ENCODE measurements at places on chromosomes 6 and 20.
A peak's percentile ranks its signal among the peaks of the same experiment; 100 is the strongest.

- no peak for DNase-seq
Measured at GRCh38 chr6:56816370-56816769, 138.5 kb upstream of the BEND6 start.

- no peak for DNase-seq
Measured at GRCh38 chr6:143038833-143039232, 21.9 kb upstream of the AIG1 start.

DNA sequence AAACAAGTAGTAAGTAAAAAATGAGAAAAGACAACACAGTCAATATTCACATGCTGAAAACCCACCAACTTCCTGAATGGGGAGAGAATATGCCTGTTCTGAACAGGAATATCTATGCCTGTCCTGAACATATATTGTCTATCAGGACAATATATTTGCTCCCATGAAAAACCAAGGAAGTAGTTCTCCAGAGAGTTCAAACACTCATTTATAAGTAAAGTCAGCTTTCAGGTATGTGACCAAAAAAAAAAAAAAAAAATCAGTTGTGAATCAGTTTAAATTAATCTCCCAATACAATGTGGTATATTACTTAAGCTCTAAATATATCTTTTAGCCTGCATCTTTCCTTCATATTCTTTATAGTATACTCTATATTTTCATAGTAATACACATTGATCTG, 119.5 kb downstream of the MYB start:
- DNase-seq, result no peak

DNA sequence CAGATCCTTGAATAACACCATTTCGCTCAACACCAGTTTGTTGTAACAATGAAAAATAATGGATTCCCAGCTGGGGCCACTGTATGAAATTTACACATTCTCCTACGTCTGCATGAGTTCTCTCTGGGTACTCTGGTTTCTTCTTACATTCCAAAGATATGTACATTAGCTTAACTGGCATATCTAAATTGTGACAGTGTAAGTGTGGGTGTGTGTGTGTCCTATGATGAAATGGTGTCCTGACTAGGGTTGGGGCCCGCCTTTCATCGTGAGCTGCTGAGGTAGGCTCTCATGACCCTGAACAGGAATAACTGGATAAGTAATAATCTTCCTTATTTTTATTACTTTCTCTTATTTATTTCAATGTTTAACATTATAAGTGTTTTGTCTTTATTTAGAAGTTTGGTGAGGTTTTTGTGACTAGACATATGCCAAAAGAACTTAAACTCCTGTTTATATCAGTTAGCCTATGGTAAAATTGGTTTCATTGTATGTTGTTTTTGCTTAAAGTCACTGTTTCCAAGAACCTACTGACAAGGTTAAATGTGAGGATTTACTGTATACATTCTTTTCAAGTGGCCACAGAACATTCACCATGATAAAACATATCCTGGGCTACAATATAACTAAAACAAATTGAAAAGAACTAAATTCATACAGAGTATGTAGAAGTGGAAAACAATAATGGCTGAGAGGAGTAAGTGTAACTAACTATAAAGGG, 42.4 kb downstream of the RBL1 start:
- no peak for DNase-seq

- peak; percentile 54 for DNase-seq
Measured at GRCh38 chr20:34215711-34216381, 25.4 kb upstream of the ASIP start.

- DNase-seq, result no peak
Measured at GRCh38 chr20:32887492-32887891, 28.8 kb downstream of the EFCAB8 start.

GRCh38 chr6:136859430-136859829, 37.0 kb downstream of the PEX7 start:
- no peak for DNase-seq

- DNase-seq, result no peak
Measured at GRCh38 chr6:38997128-38997761, 51.3 kb upstream of the GLP1R start.

GRCh38 chr6:24761193-24761835, 13.4 kb upstream of the GMNN start:
- DNase-seq, result no peak

DNA sequence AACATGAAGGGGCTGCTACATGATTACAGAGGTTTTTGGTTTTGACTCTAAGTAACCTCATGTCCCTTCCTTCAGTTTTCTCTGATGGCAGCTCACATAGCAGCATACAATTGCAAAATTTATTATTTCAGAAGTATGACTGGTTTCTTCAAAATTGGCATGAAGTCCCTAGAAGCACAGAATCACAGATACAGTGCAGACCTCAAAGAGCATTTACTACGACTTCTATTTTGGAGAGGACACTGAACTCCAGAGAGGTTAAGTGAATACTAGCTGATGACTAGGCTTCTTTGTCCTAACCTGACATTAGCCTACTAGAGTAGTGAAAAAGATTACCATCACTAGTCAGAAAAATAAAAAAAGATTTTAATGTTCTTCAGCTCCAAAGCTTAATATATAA, 664.3 kb downstream of the RFPL4B start:
- DNase-seq, result no peak

DNA sequence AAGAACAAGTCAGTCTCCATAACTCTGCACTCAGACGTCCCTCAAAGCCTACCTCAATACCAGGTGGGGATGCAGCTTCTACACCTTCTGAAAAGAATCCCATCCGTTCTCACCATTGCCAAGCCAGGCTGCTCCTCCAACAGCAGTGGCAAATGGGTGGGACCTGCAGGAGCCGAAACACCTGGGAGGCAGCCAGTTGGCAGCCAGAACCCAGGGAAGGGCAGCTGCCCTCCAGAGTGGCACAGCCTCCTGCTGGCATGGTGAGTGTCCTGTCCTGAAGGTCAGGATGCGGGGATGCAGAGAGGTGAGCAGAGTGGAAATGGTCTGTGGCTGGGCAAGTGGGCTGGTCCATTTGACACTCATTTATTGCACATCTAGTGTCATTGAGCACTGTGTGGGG, 210.6 kb upstream of the CDH4 start:
- DNase-seq, result no peak

GRCh38 chr6:44128020-44128917, 915 bp downstream of the TMEM63B start:
- DNase-seq, result no peak

- peak; percentile 51 for DNase-seq
Measured at GRCh38 chr6:132569170-132569569, 952 bp upstream of the TAAR6 start.

DNA sequence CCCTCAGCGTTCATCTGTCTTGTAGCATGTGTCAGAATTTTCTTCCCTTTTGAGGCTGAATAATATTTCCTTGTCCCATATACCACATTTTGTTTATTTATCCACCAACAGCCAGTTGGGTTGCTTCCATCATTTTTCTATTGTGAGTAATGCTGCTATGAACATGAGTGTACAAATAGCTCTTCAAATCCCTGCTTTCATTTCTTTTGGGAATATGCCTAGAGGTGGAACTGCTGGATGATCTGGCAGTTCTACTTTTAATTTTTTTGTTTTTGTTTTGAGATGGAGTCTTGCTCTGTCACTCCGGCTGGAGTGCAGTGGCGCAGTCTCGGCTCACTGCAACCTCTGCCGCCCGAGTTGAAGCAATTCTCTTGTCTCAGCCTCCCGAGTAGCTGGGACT, 64.7 kb downstream of the SASH1 start:
- no peak for DNase-seq

DNA sequence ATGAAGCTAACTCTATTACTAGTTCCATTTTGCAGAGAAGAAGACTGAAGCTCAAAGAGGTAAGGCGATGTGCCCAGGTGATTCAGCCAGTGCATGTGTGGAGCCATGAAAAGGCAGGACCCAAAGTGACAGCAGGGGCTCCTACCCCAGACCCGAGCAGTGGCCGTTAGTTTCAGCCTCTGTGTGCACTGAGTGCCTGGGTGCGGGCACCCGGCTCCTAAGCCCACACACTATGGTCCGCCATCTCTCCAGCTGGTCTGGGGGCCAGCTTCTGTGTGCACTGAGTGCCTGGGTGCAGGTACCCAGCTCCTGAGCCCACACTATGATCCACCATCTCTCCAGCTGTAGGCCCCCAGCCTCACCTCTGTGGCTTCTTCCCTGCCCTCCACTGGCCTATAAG, 123.5 kb upstream of the CST7 start:
- no peak for DNase-seq

DNA sequence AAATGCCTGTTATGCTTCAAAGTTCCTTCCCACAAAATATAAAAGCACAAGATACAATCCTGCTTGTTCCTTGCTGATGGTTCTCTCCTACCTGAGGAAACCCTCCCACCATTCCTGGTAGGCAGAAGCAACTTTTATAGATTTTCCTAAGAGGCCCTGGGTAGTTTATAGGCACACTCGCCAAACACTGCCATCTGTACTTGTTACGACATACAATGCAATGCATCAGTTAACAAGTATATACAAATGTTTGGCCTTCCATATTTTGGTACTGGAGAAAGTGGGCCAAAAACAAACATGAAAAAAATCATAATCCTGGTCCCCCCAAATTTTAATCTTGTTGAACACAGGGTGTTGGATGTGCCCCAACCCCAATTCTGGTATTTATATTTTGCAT, 16.6 kb downstream of the MCM9 start:
- DNase-seq, result no peak

DNA sequence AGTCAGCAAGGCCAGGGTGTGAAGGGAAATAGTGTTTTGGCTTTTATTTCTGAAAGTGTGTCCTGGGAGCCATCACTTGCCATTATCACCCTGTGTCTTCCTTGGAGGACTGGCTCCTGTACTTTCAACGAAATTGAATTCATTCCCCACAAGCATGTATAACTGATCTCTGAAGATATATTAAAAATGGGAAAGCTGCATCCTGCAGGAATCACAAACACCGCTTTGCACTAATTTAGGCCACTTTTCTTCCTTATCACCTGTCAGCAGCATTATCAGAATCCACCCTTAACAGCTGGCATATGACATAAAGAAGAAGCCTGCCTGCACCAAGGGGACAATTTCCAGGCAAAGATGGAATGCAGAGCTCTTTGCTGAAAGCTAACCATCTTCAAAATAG, 56.2 kb downstream of the LAMP5 start:
- no peak for DNase-seq

- no peak for DNase-seq
Measured at GRCh38 chr6:166850677-166851076, 105.7 kb downstream of the RNASET2 start.

GRCh38 chr6:157537556-157537955, 156.6 kb downstream of the ZDHHC14 start:
- no peak for DNase-seq

- no peak for DNase-seq
Measured at GRCh38 chr6:2745246-2745645, 5.5 kb downstream of the MYLK4 start.

- DNase-seq, result no peak
Measured at GRCh38 chr6:170057961-170058877, 232.7 kb downstream of the DLL1 start.

- no peak for DNase-seq
Measured at GRCh38 chr6:87806099-87806498, 104.1 kb upstream of the AKIRIN2 start.
